ENCODE measurements at places on chromosomes 13 and 19. TPM values are rescaled to one million over a fixed set of nuclear protein-coding genes. Genes with fewer than 3 reads are reported as not detected.

Gene KLK6
- total RNA-seq = 32.2 TPM

Gene PPP1R37
- total RNA-seq = 42.5 TPM

- no peak for DNase-seq
Observed at GRCh38 chr19:30001791-30002190, 59.8 kb downstream of the URI1 start.

DNA sequence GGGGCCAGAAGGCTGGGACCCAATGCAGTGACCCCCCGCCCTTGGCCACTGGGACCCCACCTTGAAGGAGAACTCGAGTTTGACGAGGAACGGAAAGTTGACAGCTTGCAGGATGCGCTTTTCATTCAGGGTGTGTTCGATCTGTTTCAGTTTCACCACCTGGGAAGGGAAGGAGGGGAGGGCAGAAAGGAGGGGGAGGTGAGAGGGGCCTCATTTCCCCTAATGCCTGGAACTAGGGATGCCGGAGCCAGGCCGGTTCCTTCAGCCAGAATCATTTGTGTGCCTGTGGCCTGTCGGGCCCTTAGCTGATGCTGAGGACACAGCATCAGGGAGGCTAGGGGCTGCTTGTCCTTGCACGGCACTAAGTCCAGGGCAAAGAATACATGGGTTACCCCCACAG is 12.2 kb upstream of the SAMD1 start:
- no peak for DNase-seq

- no peak for DNase-seq
Observed at GRCh38 chr13:109485136-109485794, 301.1 kb downstream of the IRS2 start.

- DNase-seq = no peak
Observed at GRCh38 chr19:12984143-12984627, 11.1 kb upstream of the NFIX start.

DNA sequence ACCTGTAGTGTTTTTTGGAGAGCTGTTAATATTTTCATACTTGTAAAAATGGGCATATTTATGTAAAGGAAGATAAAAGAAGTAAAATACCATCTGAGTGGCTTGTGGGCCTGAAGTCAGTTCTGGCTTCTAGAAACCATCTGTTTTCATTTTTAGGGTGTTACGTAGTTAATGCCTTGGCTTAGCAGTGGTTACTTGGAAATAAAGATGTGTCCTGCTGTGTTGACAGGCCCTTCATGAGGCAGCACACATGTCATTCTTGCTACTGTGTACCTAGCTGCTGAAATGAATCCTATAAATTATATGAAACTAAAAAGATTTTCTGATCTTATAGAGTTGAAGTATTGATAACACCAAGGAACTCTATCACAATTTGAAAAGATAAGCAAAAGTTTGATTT is 16.0 kb downstream of the ILF3 start:
- DNase-seq = no peak

GRCh38 chr13:92896842-92897241 is 329.8 kb upstream of the GPC6 start:
- peak; percentile 2 for DNase-seq

Gene NDUFA11
- total RNA-seq = 246 TPM

Gene NFIC
- total RNA-seq = 31.2 TPM

- DNase-seq = no peak
Observed at GRCh38 chr13:79479882-79480281, 1.1 kb upstream of the NDFIP2 start.

- no peak for DNase-seq
Observed at GRCh38 chr19:3653865-3654513, 27.4 kb upstream of the CACTIN start.

- no peak for DNase-seq
Observed at GRCh38 chr19:49097453-49098288, 12.4 kb downstream of the SNRNP70 start.

Gene CADM4
- total RNA-seq = 7.7 TPM

Gene ZNF415
- 2.2 TPM for total RNA-seq

Gene FAM32A
- 113 TPM for total RNA-seq

Gene RHPN2
- total RNA-seq = 23.6 TPM

GRCh38 chr19:7676376-7676775 is 514 bp upstream of the MCEMP1 start:
- DNase-seq = no peak

Gene ISYNA1
- 88.7 TPM for total RNA-seq

Gene ZNF121
- 24.1 TPM for total RNA-seq

Gene SHC2
- 0.07 TPM for total RNA-seq

- no peak for DNase-seq
Observed at GRCh38 chr13:94176561-94176960, 302.9 kb downstream of the DCT start.

DNA sequence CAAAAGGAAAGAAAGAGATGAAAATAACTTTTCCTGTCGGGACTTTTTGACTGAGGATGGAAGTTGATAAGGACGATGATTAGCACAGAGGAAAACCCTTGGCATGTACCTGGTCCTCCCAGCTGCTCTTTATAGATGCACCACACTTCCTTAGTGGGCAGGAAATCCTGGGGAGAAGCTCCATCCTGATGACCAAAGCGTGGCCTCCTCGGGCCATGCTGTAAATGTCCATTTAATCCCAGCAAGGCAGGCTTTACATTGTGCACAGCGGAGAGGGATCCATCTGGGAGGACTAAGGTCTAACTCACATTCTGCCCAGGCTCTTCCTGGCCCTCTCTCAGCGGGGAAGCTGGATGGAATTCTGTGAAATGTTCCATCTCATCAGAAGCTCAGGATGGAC is 113.5 kb downstream of the COL4A2 start:
- no peak for DNase-seq

Gene CEACAM5
- not detected for total RNA-seq

Gene SULT2A1
- not detected for total RNA-seq

GRCh38 chr13:20825477-20825875 is 51.7 kb upstream of the EEF1AKMT1 start:
- no peak for DNase-seq

DNA sequence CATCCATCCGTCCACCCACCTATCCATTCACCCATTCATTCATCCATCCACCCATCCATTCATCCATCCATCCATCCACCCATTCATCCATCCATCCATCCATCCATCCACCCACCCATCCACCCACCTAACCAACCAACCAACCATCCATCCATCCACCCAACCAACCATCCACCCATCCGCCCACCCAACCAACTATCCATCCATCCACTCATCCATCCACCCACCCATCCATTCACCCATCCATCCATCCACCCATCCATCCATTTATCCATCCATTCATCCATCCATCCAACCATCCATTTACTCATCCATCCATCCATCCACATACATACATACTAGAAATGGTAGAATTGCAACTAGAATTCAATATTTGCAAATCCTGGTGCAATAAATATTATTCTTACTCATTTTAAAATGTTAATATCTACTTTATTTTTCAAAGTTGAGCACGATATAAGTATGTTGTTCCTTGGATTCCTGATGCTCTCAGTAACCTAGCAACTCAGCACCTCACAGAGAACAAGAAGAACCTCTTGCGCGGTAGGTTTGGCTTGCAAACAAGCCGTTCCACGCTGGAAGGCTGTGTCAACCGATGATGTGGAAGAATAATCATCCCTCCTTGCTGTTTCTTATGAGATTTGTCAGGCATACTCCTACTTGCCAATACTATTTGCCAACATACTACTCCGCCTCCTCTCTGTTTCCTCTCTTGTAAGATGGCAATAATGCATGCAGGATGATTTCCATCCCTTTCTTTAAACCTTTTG is 111.7 kb downstream of the GNG7 start:
- DNase-seq = no peak

Gene NDUFA7
- total RNA-seq = 76.6 TPM

Gene GIPR
- 0.22 TPM for total RNA-seq

- DNase-seq = no peak
Observed at GRCh38 chr13:102141625-102142472, 260.0 kb downstream of the FGF14 start.

- peak; percentile 97 for DNase-seq
Observed at GRCh38 chr13:28574617-28575142, 79.8 kb upstream of the FLT1 start.

Gene ZNF578
- 1.6 TPM for total RNA-seq

DNA sequence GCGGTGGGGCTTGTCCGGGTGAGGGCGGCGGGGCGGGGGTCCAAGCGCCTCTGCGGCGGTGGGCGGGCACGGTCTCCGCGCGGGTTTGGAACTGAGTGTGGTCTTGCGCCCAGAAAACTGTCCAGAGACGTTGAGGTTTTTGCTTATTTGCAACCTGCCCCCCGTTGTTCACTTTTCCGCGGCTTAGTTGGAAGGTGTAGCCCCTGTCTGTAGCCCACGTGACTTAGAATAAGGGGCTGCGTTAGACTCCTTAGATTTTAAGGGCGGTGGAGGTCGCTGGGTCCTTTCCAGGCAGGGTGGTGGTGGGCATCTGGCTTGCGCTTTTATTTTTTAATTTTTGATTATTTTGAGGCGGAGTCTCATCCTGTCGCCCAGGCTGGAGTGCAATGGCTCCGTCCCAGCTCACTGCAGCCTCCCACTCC is 748 bp downstream of the RPS15 start:
- no peak for DNase-seq

- DNase-seq = no peak
Observed at GRCh38 chr13:55394470-55394869, 1746.2 kb upstream of the PRR20A start.
